ENCODE measurements at places on chromosomes 3 and 15.

DNA sequence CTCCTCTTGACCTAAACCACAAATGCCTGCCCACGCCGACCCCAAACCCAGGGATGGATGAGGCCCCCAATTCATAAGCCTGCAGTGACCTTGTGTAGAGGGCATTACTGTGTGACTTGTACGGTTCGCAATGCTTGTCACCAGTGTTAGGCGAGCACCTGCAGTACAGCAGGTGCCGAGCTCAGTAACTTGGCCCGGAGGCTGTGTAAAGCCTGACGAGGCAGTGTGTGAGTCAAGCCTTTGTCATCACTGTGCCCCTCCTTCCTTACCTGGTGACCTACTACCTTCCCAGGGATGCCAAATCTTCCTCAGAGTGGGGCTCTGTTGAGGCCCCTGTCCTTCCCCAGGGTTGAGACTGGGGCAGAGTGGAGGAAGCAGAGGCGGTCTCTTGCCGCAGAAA, 37.2 kb upstream of the TMEM115 start:
- no peak for DNase-seq

DNA sequence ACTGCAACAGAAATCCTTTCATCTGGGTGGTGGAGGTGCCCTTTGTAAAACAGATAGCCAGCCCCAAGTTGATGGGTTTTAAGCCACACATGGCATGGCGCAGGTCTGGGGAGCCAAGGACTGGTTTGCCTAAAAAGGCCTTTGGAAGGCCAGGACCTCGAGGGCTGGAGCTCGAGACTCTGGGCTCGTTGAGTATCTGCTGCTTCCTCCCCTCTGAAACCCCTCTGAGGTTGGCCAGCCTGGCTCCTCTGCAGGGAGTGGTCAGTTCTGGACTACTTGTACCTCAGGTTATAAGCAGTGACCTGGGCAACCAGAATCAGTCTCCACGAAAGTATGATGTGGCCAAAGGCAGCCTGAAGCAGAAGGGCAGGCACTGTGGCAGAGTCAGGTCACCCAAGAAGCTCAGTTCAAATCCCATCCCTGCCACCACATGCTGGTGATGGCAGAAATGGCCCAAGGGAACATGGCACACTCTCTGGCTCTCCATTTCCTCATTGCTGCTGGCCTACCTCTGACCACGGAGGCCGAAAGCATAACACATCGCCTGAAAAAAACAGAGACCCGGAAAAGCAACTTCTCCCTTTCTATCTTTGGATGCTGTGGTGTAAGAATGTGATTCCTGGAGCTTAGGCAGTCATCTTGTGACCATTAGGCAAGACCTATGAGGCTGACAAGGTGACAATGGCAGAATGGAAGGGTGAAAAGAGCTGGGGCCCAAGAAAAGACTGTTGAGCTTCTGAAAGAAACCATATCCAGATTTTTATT, 51.2 kb downstream of the WNT7A start:
- DNase-seq, result no peak

GRCh38 chr15:40392986-40393948, 10.7 kb downstream of the KNSTRN start:
- no peak for DNase-seq

- DNase-seq, result no peak
Measured at GRCh38 chr3:151430821-151431484, 29.9 kb downstream of the IGSF10 start.

- DNase-seq, result no peak
Measured at GRCh38 chr3:156448300-156448699, 106.6 kb downstream of the SSR3 start.

GRCh38 chr3:32586356-32586755, 15.7 kb upstream of the DYNC1LI1 start:
- no peak for DNase-seq

DNA sequence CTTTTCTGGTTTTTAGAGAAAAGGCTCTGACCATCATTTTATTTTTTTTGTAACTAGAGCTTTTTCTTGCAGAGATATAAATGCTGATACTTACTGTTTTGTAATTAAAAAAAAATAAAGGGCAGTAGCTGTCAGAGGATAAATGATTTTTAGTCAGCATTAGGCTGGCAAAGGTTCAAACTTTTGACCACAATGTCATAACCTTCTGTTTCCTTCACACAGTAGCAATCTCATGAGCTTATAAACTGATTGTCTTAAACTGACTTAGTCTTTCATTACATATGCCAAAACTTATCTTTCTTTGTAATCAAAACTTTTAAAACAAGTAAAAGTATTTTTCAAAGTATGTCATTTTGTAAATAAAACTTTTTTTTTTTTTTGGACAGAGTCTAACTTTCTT, 841.9 kb downstream of the OTOL1 start:
- no peak for DNase-seq

DNA sequence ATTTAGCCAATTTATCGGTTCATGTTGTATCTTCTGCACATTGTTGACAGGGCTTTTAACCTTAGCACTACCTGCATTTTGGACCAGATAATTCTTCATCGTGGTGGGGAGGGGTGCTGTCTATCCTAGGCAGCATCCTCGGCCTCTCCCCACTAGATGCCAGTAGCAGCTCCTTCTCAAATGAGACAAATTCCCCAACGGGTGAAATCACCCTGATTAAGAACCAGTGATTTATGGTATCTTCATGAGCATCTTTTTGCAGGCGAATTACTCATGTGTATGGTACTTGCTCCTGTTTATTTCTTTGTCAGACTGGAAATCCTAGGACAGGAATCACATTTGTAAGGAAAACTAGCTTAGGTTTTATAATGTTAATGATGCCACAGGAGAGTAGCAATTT, 68.0 kb downstream of the C3orf70 start:
- peak; percentile 96 for DNase-seq

DNA sequence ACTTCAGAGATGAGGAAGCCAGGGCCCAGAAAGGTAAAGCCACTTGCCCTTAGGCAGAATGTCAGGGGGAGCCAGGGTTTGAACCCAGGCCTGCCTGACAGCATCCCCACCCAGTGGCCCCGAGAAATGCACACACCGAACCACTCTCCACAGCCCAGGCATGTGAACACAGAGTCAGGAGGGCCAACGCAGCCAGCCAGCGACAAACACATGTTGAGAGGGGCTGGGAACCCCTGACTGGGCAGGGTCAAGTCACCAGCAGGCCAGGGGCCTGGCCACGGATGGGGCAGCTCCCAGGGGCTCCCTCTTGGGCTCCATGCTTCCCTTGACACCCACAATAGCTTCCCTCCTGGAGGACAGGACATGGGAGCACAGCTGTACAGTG, 5.1 kb upstream of the GRIP2 start:
- no peak for DNase-seq

- peak; percentile 26 for DNase-seq
Measured at GRCh38 chr3:113495035-113495434, 19.9 kb downstream of the SPICE1 start.

DNA sequence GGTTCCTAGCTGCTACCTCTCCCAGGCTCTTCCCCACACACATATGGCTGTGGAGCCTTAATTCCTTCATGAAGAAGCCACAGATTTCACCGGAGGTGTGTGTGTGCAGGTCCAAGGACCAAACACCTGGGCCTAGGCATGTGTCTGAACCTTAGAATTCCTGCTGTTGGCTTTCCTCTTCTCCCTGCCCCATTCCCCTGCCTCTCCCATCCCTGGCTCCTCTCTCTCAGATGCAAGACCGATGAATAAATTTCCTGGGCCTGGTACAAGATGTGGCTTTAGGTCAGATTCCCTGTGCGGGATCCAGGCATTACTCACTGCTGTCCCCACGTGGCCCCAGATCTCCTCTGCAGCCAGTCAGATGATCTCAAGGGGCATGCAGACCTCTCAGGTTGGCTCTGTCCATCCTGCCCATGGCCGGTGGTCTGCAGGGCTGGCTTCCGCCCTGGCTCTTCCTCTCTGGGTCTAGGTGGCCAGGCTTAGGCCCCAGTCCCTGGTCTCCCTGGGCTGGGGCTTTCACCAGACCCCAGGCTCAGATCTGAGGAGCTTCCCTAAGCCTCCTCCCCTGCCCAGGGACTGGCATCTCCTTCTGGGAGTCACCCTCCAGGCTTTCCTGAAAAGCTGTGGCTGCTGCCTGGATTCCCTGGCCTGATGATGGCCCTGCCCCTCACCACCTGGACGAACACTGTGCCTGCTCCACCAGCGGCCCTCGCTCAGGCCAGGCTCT, 20.5 kb downstream of the CCR9 start:
- DNase-seq, result peak; percentile 66

GRCh38 chr3:90241481-90241880, 1134.1 kb downstream of the EPHA3 start:
- DNase-seq, result peak; percentile 8

DNA sequence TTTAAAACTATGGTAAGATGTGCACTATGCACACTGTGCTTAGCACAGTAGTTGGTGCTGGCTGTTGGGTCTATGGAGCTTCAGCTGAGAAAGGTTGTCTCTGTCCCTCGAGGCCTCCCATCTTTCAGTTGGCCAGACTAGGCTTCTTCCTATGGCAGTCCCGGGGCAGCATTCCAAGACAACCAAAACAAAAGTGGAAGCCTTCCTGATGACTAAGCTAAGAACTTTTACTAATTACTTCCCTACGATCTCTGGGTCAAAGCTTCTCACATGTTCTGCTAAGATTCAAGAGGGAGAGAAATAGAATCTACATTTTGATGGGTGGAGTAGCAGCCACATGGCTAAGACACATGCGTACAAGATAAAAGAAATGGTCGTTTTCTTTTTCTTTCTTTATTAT, 342.8 kb downstream of the TUSC7 start:
- DNase-seq, result no peak

GRCh38 chr3:178342111-178342510, 194.1 kb upstream of the KCNMB2 start:
- no peak for DNase-seq

GRCh38 chr3:74066456-74066855, 441.7 kb upstream of the PDZRN3 start:
- no peak for DNase-seq

DNA sequence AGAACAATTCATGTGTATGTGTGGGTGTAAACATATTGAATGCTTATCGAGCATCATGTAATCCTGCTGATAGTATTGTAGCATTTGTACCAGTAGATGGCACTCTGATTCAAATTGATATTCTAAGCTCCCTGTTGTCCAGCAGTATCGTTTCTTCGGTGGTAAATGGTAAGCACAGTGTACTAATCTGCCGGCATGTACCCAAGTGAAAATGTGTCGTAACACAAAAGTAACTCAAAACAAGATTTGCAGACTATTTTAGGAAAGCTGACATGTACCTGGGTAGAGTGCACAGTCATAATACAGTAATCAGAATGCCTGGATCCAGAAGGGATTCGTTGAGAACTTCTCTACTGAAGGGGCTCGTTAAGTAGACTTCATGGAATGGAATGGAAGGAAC, 31.7 kb upstream of the MNS1 start:
- peak; percentile 57 for DNase-seq

GRCh38 chr15:79440355-79440908, 8.3 kb downstream of the MINAR1 start:
- DNase-seq, result no peak

DNA sequence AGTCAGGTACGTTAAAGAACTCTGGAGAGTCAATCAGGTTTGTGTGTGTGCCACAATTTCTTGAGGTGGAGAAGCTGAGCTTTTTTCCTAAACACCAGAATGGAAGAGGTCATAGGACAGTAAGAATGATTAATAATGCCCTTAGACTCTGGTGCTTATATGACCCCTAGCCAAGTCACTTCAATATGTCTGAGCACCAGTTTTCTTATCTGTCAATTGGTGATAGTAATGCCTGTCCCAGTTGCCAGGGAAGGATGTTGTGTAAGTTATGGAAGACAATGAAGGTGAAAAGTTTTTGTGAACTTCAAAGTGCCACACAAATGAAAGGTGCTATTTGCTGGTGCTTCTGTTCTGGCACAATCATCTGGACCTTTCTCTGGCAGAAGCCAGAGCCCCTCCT, 22.2 kb upstream of the DLG1 start:
- no peak for DNase-seq

DNA sequence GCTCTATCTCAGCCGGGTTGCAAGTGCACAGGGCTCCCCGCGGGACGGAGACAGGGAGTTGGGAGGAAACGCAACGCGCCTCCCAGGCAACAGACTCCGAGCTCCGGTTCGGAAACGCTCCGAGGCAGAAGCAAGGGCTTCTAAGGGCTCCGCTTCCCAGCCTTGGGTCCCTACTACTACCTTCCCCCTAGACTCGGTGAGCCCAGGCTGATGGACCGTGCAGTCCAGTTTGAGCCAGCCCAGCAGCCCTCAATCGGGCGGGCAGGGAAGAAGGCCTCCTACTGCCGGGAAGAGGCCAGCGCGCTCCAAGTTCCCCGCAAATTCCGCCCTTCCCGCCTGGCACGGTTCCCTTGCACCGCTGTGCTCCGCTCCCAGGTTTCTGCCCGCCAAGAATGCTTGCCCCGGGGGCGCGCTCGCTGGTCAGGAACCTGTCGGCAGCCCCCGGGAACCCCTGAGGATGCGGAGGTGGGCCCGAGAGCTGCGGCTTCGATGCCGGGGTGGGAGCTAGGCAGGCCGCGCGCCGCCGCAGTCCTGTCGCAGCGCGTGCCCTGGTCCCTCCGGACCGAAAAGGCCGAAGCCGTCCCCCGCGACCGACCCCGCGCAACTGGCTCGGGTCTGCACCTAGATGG, 728 bp downstream of the TRANK1 start:
- peak; percentile 9 for DNase-seq

Data from HFFc6 (cell line).